Stimulated activated CD4-positive, alpha-beta T cell treated with anti-CD3 and anti-CD28 coated beads, TNF-alpha, amount 100 ng/mL, for 4 hours (primary cell): ENCODE measurements at places on chromosomes 7 and 10.

DNA sequence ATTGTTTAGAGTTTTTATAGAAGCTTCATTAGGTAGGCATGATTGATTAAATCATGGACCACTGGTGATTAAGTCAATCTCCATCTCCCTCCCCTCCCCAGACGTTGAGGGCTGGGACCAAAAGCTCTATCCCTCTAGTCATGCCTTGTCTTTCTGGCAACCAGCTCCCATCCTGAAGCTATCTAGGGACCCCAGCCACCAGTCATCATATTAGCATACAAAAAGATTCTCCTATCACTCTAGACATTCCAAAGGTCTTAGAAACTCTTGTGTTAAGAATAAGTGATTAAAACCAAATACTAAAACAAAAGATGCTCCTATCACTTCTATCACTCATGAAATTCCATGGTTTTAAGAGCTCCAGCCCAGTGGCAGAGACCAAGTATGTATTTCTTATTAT, 178.2 kb downstream of the RAPGEF5 start:
- no peak for DNase-seq

DNA sequence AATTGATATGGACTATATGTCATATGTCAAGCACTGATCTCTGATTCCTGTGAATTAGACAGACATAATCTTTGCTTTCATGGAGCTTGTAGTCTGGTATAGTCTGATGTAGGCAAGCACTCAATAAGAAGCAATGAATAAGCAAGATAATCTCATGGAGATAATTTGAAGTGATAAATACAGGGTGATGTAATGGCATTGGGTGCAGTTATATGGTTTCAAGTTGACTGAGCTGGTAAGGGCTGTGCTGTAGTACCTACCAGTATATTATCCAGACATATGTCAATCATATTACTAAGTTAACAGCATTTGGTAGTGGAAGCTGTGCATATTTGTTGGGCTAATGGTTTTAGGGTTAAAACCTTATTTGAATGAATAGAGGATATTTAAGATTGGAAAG, 117.5 kb upstream of the PRPS1L1 start:
- no peak for DNase-seq

GRCh38 chr10:119190353-119190752, 11.7 kb upstream of the PRDX3 start:
- DNase-seq, result no peak

GRCh38 chr10:79387466-79387973, 40.3 kb downstream of the PPIF start:
- no peak for DNase-seq

DNA sequence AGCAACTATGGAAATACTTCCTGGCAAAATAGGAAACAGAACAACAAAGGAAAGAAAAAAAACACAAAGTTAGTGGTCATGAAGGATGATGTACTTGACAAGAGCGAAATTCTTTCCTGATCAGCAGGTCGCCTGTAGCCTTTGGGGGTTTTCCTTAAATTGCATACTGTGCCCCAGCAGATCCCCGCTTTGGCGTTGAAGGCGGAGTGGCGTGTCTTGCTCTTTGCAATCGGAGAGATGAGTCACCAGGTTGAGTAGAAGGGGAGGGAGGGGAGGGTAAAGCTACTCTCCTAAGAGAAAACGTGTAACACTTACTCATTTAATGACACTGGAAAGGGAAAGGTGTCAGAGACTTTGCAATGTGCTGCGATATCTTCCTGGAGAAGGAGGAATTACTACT, 587.2 kb downstream of the SORCS1 start:
- DNase-seq, result no peak

GRCh38 chr7:157686285-157686894, 349.6 kb downstream of the DNAJB6 start:
- DNase-seq, result no peak

- DNase-seq, result no peak
Observed at GRCh38 chr7:98774884-98775283, 94.9 kb downstream of the TMEM130 start.

DNA sequence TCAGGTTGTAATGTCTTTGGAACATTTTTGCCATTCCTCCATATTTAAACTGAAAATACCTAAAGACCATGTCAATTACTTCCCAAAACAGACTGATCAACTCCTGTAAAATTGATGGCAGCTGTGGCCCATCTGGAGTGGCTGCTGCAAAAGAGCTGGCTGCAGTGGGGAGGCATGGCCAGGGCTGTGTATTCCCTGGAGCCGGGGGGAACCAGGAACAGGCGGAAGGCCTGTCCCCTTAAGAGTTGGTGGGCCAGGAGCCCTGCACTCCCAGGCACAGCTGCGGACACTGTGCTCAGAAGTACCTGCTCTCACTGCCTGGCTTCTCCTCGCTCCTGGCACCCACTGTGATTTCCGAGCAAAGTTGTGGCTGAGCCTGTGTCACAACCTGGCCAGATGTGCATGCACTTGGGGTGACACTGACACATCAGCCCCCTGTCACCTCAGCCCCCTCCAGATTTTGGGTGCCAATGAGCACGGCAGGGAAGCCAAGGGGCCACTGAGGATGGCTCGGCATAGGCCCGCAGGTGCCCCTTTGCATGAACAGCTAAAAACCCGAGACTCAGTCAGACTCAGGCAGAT, 116.1 kb downstream of the DGKB start:
- no peak for DNase-seq

DNA sequence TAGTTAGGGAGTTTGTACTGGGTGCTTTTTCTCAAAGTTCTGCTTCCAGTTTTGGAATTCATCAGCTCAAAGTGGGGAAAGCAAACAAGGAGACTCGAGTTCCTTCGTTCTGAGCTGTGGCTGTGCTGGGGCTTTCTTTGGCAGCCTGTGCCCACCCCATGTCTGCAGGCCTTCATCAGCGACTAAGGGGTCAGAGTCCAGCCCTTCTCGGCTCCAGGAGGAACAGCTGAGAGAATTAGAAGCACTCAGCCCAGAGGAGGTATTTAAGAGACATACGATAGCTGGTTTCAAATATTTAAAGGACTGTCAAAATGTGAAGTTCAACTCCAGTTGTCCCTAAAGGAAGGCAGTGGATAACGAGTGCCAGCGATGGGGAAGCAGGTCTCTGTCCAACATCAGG, 41.3 kb downstream of the SH3PXD2A start:
- DNase-seq, result no peak

DNA sequence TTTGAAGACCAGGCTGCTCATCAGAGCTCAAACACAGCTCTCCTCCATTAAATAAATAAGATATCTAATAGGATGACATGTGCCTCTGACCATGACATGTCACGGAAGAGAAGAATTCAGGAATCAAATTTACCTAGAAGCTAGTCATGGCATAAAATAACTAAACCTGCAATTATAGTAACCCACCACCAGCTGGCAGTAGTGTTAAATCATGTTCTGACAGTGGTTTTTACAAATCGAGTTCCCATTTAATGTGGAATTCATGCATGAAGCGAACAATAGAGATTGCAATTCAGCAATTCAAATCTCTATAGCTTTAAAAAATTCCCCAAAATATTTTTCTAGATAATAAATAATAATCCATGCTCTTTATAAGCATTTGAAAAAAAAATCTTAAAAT, 74.6 kb upstream of the IKZF1 start:
- no peak for DNase-seq

- DNase-seq, result no peak
Observed at GRCh38 chr7:140358412-140359051, 39.8 kb downstream of the SLC37A3 start.
